ENCODE measurements at places on chromosomes 4 and X.
A peak's percentile ranks its signal among the peaks of the same experiment; 100 is the strongest.

- no peak for DNase-seq
Measured at GRCh38 chr4:187258651-187259401, 535.2 kb upstream of the FAT1 start.

GRCh38 chr4:158729716-158730559 lies 6.7 kb upstream of the PPID start:
- DNase-seq = peak; percentile 75

GRCh38 chr4:95959633-95960032 lies 119.7 kb downstream of the PDHA2 start:
- DNase-seq = no peak

- no peak for DNase-seq
Measured at GRCh38 chr4:129916991-129917390, 821.0 kb downstream of the C4orf33 start.

GRCh38 chr4:113540859-113541258 lies 220.7 kb downstream of the CAMK2D start:
- DNase-seq = peak; percentile 66

DNA sequence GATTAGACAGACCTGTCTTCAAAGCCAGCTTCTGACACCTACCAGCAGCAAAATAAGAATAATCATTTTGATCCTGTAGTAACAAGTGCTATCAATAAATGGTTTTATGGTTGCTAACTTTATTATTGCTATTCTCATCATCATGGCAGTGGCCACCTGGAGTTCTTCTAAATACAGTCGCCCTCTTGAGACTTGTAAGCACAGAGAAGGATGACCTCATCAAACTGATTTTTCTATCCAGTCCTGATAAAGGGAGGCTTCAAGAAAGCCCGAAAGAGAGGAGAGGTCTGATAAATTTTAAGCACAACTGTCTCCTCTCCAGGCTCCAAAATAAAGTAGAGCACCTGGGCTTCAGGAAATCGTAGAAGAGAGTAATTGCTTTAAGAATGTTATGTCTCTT lies 286.4 kb downstream of the USP46 start:
- no peak for DNase-seq

Data from activated CD4-positive, alpha-beta T cell treated with anti-CD3 and anti-CD28 coated beads, Interleukin-2, amount 50 U/mL, for 16 hours (primary cell).